ENCODE measurements at places on chromosomes 11 and 22.

DNA sequence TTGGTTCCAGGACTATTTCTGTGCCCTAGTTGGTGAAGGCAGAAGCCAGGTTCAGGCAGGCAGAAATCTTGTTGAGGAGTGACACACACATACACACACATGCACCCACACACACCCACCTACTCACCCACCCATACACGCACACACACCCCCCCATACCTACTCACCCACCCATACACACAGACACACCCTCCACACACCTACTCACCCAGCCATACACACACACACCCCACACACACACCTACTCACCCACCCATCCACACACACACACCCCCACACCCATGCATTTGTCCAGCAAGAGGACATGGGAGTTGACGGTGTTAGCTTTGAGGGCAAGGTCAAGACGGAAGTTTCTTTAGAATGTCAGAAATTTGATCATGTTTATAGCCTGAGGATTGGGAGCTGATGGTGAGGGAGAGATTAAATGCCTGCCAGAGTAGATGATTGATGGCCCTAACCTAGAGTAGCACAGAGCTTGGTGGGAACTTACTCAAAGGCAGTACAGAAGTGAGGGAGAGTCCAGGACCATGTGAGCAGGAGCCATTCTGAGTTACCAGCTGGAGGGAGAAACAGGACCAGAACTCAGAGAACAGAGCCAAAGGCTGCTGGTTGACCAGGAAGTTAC lies 68.9 kb downstream of the CYB5R2 start:
- DNase-seq, result no peak

DNA sequence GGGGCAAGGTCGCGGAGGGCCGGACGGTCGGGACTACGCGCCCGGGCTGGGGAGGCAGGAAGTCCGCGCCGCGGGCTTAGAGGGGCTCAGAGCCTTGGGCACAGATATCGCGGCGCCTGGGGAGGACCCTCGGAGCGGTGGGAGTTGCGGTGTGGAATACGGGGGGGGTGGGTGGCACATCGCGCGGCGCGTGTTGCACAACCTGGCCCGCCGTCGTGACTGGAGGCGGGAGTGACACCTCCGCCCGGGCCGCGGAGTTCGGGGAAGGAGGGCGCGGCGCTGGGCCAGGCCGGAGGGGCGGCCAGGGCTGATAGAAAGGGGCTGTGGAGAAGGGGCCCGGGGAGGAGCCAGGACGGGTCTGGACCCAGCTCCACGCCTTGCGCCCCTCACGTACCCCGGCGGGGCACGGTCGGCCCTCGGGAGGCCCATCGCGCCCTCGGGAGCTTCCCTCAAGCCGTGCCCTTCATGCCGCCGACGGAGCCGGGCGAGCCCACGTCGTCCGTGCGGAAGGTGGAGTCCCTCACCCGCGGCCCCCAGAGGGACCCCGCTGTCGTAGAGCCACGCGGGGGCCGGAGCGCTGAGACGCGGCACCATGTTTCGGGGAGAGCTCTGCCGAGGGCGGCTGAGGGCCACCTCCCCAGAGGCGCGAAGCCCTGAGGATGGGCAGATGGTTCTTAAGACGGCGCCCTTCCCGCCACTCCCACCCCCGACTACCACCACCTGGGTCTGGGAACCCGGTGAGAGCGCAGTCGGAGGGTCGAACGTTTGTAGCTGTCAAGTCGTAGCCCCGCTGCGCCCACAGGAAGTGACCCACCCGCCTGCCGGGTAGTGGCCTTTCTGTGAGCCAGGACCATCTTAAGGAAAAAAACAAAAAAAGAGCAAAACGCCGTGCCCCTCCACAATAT lies 729 bp downstream of the IL17RA start:
- no peak for DNase-seq

- no peak for DNase-seq
Measured at GRCh38 chr11:62477927-62478326, 59.1 kb downstream of the SCGB1A1 start.

DNA sequence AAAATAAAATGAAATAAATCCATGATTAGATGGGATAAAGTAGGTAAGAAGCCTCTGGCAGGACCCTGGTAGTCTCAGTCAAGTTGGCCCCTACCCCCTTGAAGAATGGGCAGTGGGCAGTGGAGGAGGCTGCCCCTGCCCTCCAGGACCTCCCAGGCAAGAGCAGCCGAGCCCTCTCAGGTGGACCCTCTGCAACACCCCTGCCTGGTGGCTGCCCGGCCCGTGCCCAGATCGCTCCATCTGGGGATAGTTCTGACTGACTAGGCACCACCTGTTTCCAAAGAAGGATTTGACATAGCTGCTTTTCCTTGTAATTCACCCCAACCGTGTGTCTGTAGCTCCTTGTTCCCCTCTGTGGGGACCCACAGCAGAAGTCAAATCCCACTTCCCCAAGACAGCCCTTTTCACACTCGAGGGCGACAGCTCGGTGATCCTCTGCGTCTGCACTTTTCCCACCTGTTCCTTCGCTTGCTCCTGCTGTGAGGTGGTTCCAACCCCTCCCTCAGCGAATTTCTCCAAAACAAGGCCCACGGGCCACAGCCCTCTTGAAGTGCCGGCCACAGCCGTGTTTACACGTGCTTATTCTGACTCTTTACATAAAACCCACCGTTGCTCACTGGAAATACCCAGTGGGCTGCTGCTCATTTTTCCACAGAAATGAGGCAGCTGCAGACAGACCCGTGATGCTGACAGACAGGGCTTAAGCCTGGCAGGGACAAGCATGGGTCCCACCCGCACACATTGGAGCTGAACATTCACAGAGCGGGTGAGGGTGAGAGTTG lies 5.5 kb upstream of the TMPRSS13 start:
- no peak for DNase-seq

GRCh38 chr11:61850687-61851086 lies 22.6 kb downstream of the FADS2 start:
- no peak for DNase-seq

GRCh38 chr22:46287873-46288751 lies 8.6 kb upstream of the GTSE1 start:
- no peak for DNase-seq

DNA sequence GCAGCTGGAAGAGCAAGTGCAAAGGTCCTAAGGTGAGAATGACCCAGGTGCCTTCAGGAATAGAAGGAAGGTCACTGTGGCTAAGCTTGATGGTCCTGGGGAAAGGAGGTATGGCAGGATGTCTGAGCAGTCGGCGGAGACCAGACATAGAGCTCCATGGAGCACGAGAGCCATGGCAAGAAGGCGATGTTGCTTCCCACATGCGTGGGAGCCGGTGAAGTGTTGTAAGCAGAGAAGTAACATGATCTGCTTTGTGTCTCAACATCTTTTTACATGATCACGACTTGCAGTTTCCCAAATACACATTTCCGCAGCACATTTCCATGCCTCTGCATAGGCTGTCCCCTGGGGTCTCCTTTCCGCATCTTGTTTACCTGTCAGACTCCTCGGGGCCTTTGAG lies 231.9 kb downstream of the KIRREL3 start:
- no peak for DNase-seq

DNA sequence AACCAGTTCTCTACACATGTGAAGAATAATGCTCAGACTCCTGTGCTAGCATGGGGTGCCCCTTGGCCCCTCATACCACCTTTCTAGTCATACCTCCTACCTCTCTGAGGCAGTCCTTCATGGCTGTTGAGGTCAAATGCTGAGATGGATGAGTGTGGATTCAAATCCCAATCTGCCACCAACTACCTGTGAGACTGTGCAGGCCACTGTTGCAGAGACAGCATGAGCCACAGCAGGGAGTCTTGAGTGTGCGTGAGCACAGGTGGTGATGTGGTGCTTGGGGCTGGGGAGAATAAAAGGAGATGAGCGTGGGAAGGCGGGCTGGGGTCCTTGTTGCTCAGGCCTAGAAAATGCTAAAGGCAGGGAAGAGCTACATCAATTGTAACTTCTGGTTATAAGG lies 218.0 kb upstream of the E2F8 start:
- no peak for DNase-seq

GRCh38 chr11:31824879-31825837 lies 14.0 kb upstream of the PAX6 start:
- DNase-seq, result no peak

- DNase-seq, result no peak
Measured at GRCh38 chr22:26291940-26292666, 122.8 kb downstream of the SEZ6L start.

GRCh38 chr11:31764766-31765165 lies 46.4 kb downstream of the PAX6 start:
- no peak for DNase-seq

- no peak for DNase-seq
Measured at GRCh38 chr22:47310601-47311000, 548.2 kb downstream of the TBC1D22A start.

DNA sequence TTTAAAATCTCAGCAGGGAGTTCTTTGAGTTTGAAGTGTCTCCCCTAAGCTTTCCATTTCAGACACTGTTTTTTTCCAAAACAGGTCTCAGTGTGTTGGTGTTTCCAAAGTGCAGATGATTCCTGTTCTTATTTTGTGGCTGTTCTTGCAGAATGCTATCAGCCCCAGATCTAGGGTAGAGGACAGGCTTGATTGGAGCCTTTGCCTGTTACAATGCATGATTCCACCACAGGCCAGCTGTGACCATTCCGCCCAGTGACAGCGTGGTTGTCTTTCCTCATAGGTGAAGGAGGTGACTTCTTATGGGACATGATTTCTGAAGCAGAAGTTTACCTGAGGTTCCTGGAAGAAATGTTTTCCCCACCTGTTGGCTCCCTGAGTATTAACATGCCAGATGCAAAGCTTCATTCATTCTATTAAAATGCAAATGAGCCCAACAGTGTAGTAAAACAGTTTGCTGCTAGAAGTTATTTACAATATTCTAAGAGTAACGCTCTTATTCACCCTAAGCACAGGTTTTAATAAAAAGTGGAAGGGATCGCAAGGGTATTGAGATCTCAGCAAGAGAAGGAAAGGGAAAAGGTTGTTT lies 36.9 kb upstream of the BIRC3 start:
- no peak for DNase-seq

DNA sequence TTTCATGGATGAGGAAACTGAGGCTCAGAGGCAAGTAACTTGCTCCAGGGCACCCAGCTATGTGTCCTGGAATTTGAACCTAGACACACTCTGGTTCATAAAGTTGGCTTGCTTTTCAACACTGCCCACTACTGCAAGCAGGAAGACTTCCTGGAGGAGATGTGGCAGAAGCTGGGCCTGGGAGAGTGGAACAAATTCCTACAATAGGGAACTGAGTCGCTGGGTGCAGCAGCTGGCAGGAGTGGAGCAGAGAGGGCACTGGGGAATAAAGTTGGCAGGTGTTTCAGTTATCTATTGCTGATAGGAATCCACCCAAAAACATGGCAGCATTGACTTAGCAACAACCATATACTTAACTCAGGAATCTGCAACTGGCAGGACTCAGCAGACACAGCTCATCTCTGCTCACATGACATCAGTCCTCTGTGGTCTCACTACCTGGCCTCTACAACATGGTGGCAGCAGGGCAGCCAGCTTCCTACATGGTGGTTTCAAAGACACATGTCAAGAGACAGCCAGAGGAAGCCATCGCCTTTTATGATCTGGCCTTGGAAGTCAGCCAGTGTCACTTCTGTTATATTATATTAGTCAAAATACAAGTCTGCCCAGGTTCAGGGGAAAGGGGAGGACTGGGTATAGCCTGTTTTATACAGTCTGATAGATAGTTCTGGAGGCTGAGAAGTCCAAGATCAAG lies 10.6 kb upstream of the CARD10 start:
- DNase-seq, result no peak

DNA sequence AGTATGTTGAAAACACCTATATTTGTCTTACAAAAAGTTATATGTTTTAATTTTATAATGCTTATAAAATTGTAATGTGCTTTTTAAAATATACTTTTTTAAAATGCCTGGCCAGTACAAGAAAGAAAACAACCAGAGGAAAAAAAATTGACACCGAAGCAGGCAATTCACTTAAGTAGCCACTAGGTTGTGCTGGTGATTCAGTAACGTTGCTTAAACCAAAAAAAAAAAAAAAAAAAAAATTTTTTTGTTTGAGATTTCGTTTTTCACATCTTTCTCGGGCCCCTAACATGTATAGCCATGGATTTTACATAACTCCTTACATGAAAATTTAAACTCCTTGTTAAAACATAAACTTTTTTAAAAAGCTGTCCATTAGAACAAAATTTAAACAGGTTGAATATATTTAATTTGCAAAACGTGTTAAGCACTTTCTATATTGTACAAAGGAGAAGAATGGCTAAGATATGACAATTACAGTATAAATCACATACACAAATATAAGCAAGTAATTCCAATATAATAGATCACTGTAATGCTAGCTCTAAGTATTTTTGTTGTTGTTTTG lies 9.2 kb downstream of the OR8B4 start:
- peak; percentile 29 for DNase-seq

GRCh38 chr11:79768343-79768742 lies 327.5 kb upstream of the TENM4 start:
- no peak for DNase-seq

DNA sequence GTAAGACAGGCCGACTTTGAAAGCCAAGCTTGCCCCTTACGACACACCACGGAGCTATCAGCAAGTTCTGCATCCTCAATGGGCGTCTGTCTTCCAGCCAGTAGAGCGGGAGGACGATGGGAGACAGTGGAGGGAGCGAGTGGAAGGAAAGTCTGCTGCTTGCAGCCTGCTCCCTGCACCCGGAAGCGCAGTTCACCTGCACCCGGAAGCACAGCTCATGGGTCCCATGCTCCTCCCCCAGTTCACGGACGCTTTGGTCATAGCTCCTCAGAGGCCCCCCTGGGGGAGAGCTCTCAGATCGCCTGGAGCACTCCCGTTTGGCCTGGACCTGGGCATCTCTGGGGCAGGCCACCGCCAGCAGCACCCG lies 51.3 kb downstream of the FBLN1 start:
- DNase-seq, result no peak

DNA sequence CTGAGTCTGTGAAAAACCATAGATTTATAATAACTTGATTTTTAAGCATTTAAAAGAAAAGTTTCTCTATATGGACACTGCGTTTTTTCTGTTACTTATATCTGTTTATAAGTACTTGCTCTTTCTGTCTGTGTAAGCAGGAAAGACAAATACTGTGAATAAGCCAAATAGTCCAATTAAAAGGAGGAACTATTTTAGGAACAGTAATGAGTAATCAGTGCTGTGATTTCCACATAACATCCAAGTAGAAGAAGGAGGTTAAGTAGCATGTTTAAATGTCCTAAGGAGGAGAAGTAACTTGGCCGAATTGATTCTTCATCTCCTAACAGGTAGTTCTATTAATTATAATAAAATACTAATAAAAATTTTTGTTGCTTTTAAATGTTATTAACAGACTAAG lies 40.8 kb downstream of the ZNF214 start:
- peak; percentile 33 for DNase-seq

GRCh38 chr11:8101421-8101820 lies 20.4 kb downstream of the TUB start:
- DNase-seq, result no peak

Data from HFFc6 (cell line).